ENCODE measurements at places on chromosomes 12 and 14. TPM values are rescaled to one million over a fixed set of nuclear protein-coding genes. Genes with fewer than 3 reads are reported as not detected.

Gene TMTC2
- 3.4 TPM for polyA plus RNA-seq

Gene FGD4
- polyA plus RNA-seq = 5.7 TPM

- H3K4me1 ChIP-seq = no peaks in the 10 kb centered on the region
- peak overlapping the region; percentile 42 for H3K27ac ChIP-seq
- no peak overlapping the region for H3K4me3 ChIP-seq
- peak; percentile 41 for DNase-seq
Observed at GRCh38 chr12:80627782-80628181, 79.7 kb upstream of the MYF6 start.

GRCh38 chr14:89621791-89622638, 205.0 kb upstream of the FOXN3 start:
- no peak overlapping the region for H3K4me3 ChIP-seq
- DNase-seq = no peak
- no peak overlapping the region for H3K27ac ChIP-seq
- H3K27me3 ChIP-seq = no peaks in the 10 kb centered on the region

GRCh38 chr14:98962118-98962517, 309.9 kb downstream of the BCL11B start:
- H3K4me1 ChIP-seq = no peaks in the 10 kb centered on the region
- H3K27me3 ChIP-seq = no peaks in the 10 kb centered on the region
- no peak overlapping the region for H3K4me3 ChIP-seq
- no peaks in the 10 kb centered on the region for H3K36me3 ChIP-seq

- H3K4me1 ChIP-seq = no peaks in the 10 kb centered on the region
- H3K27me3 ChIP-seq = no peaks in the 10 kb centered on the region
- H3K4me3 ChIP-seq = no peak overlapping the region
- DNase-seq = no peak
- no peak overlapping the region for H3K27ac ChIP-seq
- peaks cover 11% of the 10 kb centered on the region for H3K36me3 ChIP-seq
Observed at GRCh38 chr12:98719515-98720504, 74.7 kb downstream of the APAF1 start.

Gene TPPP2
- not detected for polyA plus RNA-seq

Gene GALNT6
- 18.7 TPM for polyA plus RNA-seq

GRCh38 chr12:88782351-88782750, 202.1 kb upstream of the KITLG start:
- no peaks in the 10 kb centered on the region for H3K36me3 ChIP-seq
- no peaks in the 10 kb centered on the region for H3K27me3 ChIP-seq
- DNase-seq = peak; percentile 21
- H3K4me3 ChIP-seq = no peak overlapping the region
- H3K27ac ChIP-seq = no peak overlapping the region
- H3K4me1 ChIP-seq = no peaks in the 10 kb centered on the region

DNA sequence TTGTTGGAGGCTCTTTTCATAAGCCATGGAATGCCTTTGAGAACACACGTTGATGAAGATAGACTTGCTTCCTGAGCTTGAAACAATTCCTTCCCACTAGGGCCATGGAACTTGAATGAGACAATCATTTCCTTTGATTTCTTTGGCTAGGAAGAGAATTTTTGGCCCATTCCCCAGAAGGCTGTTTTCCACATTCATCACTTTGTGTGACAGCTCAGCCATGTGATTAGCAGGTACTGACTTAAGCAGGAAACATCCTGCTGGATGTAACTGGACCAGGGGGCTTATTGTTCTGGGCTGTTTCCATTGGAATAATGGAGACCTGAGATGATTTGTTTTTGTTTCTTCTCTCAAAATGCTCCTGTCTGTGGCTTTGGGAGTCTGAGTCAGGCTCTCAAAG, 469.8 kb upstream of the SEL1L start:
- H3K27me3 ChIP-seq = no peaks in the 10 kb centered on the region
- no peak overlapping the region for H3K4me3 ChIP-seq
- H3K36me3 ChIP-seq = no peaks in the 10 kb centered on the region
- DNase-seq = no peak

DNA sequence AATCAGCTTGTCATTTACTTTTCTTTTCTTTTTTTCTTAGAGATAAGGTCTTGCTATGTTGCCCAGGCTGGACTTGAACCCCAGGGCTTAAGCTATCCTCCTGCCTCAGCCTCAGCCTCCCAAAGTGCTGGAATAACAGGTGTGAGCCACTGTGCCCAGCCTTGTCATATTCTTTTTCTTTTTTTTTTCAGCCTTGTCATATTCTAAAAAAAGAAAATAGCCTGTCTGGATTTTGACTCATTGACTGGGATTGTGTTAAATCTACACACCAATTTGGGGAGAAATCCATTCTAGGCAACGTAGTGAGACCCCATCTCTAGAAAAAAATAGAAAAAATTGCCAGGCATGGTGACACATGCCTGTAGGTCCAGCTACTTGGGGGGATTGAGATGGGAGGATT, 24.1 kb downstream of the ATP5MC2 start:
- H3K27me3 ChIP-seq = no peaks in the 10 kb centered on the region
- H3K4me1 ChIP-seq = no peaks in the 10 kb centered on the region
- H3K36me3 ChIP-seq = no peaks in the 10 kb centered on the region
- no peak overlapping the region for H3K27ac ChIP-seq

DNA sequence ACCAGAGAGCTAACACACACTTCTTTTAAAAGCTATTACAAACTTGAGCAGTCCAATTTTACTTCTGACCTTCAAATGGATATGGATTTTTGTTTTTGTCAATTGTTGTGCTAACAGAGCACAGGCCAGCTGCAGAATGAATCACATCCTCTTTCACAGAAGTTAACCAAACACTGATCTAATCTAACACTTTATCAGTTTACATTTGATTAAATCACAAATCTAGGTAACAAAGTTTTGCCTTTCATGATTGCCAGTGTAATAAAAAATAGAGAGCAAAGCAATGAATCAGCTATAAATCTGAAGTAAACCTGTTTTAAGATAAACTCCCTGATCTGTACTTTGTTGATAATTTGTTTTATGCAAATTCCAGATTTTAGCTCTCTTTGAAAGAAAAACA, 273.1 kb upstream of the RGS6 start:
- H3K36me3 ChIP-seq = no peaks in the 10 kb centered on the region
- H3K4me1 ChIP-seq = peaks cover 24% of the 10 kb centered on the region
- H3K27me3 ChIP-seq = no peaks in the 10 kb centered on the region
- peak; percentile 90 for DNase-seq

Gene OR6J1
- not detected for polyA plus RNA-seq

DNA sequence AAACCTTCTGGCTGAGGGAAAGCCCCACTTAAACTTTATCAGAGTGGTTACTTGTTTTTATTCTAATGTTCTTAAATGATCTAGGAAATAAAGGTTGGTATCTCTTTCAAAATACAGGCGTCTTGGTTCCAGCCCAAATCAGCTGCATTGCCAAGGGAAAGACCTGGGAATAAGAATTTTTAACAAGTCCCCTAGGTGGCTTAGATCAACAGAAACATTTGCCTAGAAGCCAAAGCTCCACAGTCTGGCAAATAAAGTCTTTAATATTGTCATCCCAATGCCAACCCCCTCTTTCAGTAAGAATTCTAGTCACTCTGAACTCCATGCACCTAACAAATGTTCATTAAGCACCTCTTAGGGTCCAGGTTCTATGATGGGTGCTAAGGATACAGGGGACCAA, 66.8 kb downstream of the ARL6IP4 start:
- H3K4me1 ChIP-seq = no peaks in the 10 kb centered on the region
- no peak overlapping the region for H3K4me3 ChIP-seq
- H3K27me3 ChIP-seq = no peaks in the 10 kb centered on the region
- no peak overlapping the region for H3K27ac ChIP-seq
- no peaks in the 10 kb centered on the region for H3K36me3 ChIP-seq

DNA sequence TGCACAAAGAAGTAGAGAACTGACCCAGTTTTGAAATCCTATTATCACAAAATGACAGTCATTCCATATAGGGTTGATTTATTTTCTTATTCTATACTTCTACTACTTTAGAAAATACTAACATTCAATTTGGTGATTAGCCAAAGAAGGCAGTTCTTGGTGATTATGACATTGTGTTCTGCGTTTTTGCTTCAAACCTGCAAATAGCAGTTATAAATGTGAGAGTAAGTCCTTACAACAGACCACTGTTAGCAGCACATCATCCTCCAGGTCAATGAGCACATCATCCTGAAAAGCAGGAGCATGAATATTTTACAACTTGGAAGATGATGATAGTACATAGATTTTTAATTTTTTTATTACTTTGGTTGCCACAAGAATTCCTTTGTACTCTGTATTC, 53.1 kb downstream of the LIN7A start:
- H3K4me1 ChIP-seq = no peaks in the 10 kb centered on the region
- DNase-seq = no peak
- H3K36me3 ChIP-seq = no peaks in the 10 kb centered on the region
- no peak overlapping the region for H3K4me3 ChIP-seq
- no peak overlapping the region for H3K27ac ChIP-seq
- H3K27me3 ChIP-seq = no peaks in the 10 kb centered on the region

Gene FBLN5
- polyA plus RNA-seq = 35.7 TPM

DNA sequence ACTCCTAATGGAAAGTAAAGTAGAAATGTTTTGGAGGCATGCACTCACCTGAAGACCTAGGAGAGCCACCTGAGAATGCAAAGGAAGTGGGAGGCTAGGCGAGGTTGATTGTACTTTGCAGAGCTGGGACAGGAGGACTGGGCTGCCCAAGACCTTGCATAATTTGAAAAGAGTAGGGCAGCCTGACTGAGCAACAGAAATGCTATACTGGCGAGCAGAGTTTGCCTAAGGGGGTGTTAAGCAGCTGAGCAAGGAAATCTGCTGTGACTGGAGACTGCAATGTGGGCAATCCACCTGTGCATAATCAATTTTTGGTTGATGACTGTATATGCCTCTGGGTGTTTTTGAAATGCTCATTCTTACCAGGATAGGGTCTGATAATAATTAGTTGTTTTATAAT, 834.1 kb downstream of the TRHDE start:
- H3K4me1 ChIP-seq = no peaks in the 10 kb centered on the region
- no peak for DNase-seq
- no peaks in the 10 kb centered on the region for H3K27me3 ChIP-seq
- no peak overlapping the region for H3K27ac ChIP-seq
- no peaks in the 10 kb centered on the region for H3K36me3 ChIP-seq

Gene TEX52
- not detected for polyA plus RNA-seq

Gene PLEKHG7
- polyA plus RNA-seq = not detected

DNA sequence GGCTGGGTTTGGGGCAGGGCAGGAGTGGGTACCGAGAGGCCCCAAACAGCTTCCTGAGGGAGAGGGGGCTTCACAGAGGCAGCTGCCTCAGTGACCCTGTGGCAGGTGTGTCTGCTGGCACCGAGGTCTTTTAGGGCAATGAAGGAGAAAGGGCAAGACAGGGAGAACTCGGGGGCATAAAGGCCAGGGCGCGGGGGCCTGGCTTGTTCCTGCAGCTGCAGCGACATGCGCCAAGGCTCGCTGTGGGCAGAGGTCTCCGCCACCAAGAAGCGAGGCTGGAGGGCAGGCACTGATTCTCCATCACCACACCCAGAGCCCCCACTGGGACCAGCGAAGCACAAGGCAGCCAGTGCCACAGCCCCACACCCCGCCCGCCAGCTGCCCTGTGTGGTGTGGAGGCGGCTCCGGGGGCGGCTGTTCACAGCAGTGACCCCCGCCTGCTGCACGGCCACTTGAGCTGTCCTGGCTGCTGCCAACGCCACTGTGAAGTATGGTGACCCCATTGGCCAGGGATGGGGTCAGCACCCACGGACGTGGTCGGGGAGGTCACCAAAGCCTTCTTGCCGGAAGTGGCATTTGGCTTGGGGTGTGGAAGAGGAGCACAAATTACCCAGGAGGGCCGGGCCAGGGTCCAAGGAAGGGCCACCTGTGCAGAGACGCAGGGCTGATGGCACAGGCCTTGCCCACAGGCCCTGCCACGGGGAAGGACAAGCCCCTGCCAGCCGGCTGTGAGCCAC, 16.4 kb downstream of the BAG5 start:
- no peak overlapping the region for H3K4me3 ChIP-seq
- no peaks in the 10 kb centered on the region for H3K4me1 ChIP-seq
- H3K27me3 ChIP-seq = no peaks in the 10 kb centered on the region
- H3K27ac ChIP-seq = no peak overlapping the region
- DNase-seq = no peak
- H3K36me3 ChIP-seq = no peaks in the 10 kb centered on the region

DNA sequence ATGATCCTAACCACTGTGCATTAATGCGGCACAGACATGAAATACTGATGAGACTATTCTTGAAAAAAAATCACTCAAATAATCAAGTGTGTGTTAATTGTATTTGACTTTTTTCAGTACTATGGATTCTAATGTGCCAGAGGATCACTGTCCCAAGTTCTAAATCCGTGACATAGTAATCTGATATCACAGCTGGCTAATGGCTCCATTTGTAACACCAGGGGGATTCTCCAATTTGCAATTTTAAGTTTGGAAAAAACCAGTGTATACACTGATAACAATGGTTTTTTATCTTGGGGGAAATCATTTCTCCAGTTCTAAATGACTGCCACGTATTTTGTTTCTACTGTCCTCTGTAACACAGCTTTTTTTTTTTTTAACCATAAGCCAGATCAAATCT, 33.0 kb downstream of the MPHOSPH9 start:
- H3K36me3 ChIP-seq = peaks cover 7% of the 10 kb centered on the region
- H3K27me3 ChIP-seq = no peaks in the 10 kb centered on the region
- no peak for DNase-seq
- no peak overlapping the region for H3K4me3 ChIP-seq

- peaks cover 20% of the 10 kb centered on the region for H3K36me3 ChIP-seq
- no peak for DNase-seq
- H3K27ac ChIP-seq = no peak overlapping the region
- H3K4me1 ChIP-seq = peaks cover under 1% of the 10 kb centered on the region
Observed at GRCh38 chr12:10226086-10226485, 13.4 kb downstream of the GABARAPL1 start.

Gene PELI2
- 9.9 TPM for polyA plus RNA-seq

GRCh38 chr14:76717508-76718290, 43.6 kb upstream of the VASH1 start:
- no peak overlapping the region for H3K4me3 ChIP-seq
- H3K4me1 ChIP-seq = peaks cover 36% of the 10 kb centered on the region
- H3K27ac ChIP-seq = no peak overlapping the region
- H3K36me3 ChIP-seq = no peaks in the 10 kb centered on the region

Gene KCNC2
- polyA plus RNA-seq = not detected

Gene ZNF891
- 0.32 TPM for polyA plus RNA-seq

- no peak overlapping the region for H3K27ac ChIP-seq
- H3K27me3 ChIP-seq = peaks cover 2% of the 10 kb centered on the region
- DNase-seq = no peak
Observed at GRCh38 chr14:75636100-75636692, 24.5 kb downstream of the ERG28 start.

- no peak for DNase-seq
- H3K4me3 ChIP-seq = no peak overlapping the region
- peak overlapping the region; percentile 87 for H3K27ac ChIP-seq
- H3K4me1 ChIP-seq = peaks cover 57% of the 10 kb centered on the region
Observed at GRCh38 chr14:22978981-22979671, 3.2 kb downstream of the AJUBA start.

Gene AVPR1A
- not detected for polyA plus RNA-seq

Data from endothelial cell of umbilical vein (primary cell).